CD8-positive, alpha-beta memory T cell (primary cell): ENCODE measurements at places on chromosomes 6 and 20. TPM values are rescaled to one million over a fixed set of nuclear protein-coding genes. Genes with fewer than 3 reads are reported as not detected.

- DNase-seq, result no peak
Measured at GRCh38 chr6:113299531-113299930, 557.6 kb upstream of the MARCKS start.

DNA sequence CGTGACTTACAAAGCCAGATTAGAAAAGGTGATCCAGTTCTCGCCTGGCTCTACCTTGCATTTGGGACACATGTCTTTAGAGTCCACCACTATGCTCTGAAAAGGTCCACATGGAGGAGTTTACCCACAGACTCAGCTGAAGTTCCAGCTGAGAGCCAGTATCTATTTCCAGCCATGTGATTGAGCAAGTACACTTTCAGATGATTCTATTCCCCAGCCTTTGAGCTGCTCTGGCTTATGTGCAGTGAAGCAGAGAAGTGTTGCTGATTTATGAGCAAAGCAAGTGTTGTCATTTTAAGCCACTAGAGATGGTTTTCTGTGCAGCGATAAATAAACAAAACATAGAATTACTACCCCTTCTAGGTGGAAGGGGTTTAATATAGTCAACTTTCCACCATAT, 520.8 kb upstream of the RNF217 start:
- DNase-seq, result no peak

ATP6V1G2 gene
- total RNA-seq, result 2.0 TPM

GRCh38 chr6:106849676-106850332, 124.7 kb downstream of the CD24 start:
- DNase-seq, result no peak

GRCh38 chr6:62037445-62037844, 248.6 kb downstream of the KHDRBS2 start:
- DNase-seq, result no peak

TRIM15 gene
- total RNA-seq, result not detected

RIPPLY2 gene
- not detected for total RNA-seq

SLC35F1 gene
- total RNA-seq, result not detected

DNA sequence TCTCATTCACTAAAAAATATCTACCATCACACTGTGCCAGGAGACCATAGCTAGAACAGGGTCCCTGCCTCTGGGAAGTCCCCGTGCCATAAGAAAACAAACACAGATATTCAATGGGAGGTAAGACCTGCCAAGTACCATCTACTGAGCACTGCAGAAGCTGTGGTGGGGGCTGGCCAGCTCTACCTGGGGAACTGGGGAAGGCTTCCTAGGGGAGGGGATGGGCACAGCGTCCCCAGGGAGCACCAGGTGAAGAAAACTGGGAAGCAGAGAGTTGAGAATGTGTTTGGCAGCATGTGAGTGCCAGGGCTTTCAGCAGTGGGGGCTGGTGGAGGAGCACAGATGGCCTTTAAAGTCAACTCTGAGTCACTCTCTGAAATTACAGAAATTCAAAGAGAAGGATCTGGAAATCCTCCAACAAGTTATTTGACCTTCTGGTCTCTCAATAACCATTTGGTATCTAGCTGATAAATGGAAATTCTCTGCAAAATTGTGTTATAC, 85.2 kb downstream of the SHLD1 start:
- DNase-seq, result no peak

DNA sequence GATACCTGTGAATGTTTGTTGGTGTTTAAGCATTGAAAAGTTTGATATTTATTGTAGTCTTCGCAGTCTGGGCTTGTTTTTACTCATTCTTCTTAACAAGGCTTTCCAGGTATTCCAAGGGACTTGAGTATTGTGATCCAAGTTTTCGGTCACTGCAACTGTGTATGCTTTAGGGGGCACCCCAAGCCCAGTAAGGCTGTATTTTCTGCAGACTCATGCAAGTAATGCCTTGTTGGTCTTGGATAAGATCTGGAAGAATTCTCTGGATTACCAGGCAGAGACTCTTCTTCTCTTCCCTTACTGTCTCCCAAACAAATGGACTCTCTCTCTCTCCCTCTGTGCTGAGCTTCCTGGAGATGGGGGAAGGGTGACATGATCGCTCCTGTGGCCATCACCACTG, 82.1 kb downstream of the RFPL4B start:
- DNase-seq, result no peak

DDX39B gene
- 643 TPM for total RNA-seq

GRCh38 chr20:63322146-63322932, 29.4 kb downstream of the COL20A1 start:
- DNase-seq, result no peak

- DNase-seq, result no peak
Measured at GRCh38 chr6:51926125-51926524, 161.3 kb downstream of the PKHD1 start.

ULBP1 gene
- total RNA-seq, result 0.60 TPM

DNA sequence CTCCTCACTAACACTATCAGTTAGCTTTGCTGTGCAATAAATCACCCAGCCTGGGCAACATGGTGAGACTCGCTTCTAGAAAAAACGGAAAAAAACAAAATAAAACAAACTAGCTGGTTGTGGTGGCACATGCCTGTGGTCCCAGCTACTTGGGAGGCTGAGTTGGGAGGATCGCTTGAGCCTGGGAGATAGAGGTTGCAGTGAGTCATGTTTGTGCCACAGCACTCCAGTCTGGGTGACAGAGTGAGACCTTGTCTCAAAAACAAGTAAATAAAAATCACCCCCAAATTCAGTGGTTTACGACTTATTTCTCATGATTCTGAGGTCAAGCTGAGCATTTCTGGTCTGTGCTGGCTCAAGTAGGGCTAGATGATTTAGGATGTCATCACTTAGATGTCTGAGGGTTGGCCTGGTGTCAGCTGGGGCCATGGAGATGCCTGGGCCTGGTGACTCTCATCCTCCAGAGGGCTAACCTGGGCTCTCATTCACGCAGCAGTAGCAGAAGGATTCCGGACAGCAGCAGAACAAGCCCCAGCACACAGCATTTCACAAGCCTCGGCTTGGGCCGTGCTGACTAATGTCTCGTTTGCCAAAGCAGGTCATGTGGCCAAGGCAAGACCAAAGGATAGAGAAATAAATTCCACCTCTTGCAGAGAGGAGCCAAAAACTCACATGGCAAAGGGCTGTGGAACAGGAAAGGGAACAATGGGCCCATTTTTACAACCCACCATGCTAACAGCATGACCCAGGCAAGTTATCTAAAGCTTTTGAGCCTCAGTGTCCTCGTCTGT, 32.5 kb downstream of the MGME1 start:
- DNase-seq, result no peak

- DNase-seq, result no peak
Measured at GRCh38 chr20:61832181-61832580, 233.5 kb downstream of the TAF4 start.

- DNase-seq, result no peak
Measured at GRCh38 chr20:48843057-48843806, 15.4 kb upstream of the PREX1 start.

DNA sequence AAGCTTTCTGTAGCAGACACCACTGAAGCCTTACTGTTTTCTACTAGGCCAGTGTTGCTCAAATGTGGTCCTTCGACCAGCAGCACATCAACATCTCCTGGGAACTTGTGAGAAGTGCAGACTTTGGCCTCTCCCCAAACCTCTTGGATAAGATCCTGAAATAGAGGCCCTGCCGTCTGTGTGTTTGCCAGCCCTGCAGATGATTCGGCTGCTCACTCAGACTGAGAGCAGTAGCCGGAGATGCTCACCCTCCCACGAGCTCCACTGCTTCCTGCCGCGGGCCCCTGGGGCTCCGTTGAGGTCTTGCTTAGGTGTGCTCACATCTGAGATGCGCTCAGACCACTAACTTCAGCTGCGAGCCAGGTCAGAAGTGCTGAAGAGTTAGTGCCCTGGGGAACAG, 129.5 kb upstream of the SSTR4 start:
- DNase-seq, result no peak

DNA sequence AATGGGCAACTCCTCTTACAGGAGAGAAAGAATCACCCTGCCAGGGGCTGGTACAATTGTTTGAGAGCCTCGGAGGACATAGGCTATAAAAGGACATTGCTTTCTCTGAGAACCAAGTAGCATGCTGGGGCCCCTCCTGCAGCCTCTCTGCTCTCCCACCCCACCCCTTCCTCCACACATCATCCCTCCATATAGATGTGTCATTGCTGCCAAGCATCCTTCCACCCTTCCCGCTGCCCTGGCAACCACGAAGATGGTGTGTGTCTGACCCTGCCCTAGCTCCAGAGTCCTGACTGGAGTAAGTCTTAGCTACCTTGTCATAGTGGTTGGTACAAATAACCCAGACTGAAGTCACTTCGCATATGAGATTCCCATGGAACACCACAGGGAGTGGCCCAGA, 129.7 kb downstream of the SNX5 start:
- DNase-seq, result no peak

DNA sequence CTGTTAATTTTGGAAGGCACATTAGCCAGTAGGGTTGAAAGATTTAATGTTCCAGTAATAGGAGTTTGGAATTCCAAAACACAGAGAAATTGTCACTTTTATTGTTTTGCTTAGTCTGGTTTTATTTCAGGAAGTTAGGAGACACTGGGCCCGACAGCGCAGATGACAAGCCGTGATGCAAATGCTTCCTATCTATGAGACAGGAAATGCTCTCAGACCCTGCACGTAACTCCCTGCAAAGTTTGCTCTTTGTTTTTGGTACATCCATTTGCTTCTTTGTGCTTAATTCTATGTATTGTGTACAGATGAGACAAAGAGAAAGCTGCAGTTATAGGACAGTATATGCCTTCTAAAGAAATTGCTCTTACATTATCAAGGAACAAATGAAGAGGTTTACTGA, 201.6 kb upstream of the SGK1 start:
- DNase-seq, result peak; percentile 62

CLDN20 gene
- total RNA-seq, result not detected

SLC35A1 gene
- 11.4 TPM for total RNA-seq

- no peak for DNase-seq
Measured at GRCh38 chr6:45558858-45559257, 181.1 kb upstream of the SUPT3H start.

VIP gene
- total RNA-seq, result not detected

DNA sequence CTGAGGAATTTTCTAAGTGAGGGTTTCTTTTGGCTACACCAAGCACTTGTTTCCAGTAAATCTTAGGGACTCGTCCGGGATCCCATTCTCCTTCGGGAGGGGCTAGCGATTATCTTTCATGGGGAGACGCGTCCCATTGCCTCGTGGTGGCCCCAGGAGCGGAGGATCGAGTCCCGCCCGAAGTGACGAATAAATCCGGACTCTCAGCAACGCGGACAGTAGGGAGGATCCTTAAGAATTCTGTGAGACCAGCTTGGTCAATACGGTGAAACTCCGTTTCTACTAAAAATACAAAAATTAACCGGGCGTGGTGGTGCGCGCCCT, 69.1 kb upstream of the PRSS16 start:
- DNase-seq, result no peak

MUC21 gene
- not detected for total RNA-seq

SIGLEC1 gene
- 0.18 TPM for total RNA-seq

SOX18 gene
- not detected for total RNA-seq
